ENCODE measurements at places on chromosomes 13 and 19.

GRCh38 chr13:112997188-112998130, 28.4 kb downstream of the MCF2L start:
- DNase-seq = no peak

DNA sequence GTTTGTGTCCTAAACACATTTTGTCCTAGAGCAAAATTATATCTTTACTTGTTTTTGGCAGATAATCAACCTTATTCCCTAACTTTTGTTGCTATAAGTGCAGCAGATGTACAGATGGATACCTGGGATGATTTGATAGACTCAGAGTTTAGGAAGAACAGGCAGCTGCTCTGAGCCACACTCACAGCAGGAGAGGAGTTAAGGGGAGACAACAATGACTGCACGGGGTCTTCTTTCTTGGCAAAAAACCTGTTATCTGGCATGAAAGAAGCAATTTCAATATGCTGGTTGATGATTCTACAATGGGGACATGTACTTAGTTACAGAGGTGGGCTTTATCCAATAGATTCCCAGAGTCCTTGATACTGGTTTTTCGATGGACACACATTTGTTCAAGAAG, 258.9 kb upstream of the PCDH9 start:
- no peak for DNase-seq

DNA sequence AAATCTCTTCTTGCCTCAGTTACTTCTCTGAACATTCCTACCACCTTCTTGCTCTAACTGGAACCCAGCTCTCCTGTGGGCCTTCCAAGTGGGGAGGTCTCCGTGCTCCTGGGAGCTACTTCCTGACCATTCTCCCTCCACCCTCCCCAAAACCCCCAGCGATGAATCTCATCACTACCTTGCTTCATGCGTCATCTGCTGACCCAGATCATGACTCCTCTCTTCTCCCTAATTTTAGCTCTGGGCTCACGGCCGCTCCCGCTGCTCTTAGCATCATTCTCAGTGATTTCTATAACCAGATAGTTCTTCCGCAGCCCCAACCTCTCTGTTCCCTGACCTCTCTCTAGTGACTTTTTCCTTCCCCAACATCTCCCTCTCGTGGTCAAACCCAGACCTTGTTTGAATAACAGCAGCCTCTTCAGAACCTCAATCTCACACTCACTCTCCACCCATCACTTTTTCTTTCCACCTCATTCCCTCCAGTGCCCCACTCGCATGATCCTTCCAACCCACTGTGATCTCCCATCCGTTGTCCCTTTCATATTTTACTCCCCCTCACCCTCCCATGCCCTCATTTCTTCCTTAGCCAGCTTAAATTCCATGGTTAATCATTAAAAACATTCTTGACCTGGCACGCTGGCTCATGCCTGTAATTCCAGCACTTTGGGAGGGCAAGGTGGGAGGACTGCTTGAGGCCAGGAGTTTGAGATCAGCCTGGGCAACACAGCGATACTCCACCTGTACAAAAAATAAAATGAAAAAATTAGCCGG, 21.8 kb downstream of the MRPS12 start:
- peak; percentile 51 for DNase-seq

- no peak for DNase-seq
Observed at GRCh38 chr13:80463673-80464352, 122.9 kb upstream of the SPRY2 start.

DNA sequence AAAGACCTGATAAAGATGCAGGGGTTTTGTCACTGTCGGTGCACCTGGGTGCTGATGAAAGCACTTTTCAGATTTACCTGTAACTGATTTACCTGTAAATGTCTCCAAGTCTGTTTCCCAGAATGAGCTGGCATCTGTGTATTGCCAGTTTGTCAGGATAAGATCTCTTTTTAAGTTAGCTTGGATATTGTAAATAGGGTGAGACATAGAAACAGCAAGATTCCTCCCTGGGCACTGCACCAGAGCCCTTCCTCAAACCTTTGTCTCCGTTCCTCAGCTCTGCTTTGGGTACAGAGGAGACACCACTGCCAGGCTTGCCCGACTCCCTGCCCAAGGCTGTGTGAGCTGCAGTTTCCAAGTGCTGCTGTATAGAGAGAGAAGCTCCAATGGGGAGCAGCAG, 158.6 kb downstream of the TNFRSF19 start:
- DNase-seq = no peak

DNA sequence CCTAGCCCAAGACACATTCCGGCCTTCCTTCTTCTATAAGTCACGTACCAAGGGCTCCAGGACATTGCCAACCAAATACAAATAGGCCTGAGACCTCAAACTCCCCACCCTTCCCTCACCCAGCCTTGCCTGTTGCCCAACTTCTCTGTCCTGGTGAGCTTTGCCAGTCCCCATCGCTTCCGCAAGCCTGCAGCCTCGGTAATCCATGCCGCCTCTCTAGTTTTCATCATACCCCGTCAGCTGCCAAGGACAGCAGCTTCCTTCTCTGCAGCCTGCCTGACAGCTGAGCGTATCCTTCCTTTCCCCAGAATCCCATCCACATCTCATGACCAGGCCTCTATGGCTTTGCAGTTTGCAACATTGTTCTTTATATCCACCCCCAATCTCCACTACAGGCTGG, 36.6 kb upstream of the POMP start:
- DNase-seq = peak; percentile 96

DNA sequence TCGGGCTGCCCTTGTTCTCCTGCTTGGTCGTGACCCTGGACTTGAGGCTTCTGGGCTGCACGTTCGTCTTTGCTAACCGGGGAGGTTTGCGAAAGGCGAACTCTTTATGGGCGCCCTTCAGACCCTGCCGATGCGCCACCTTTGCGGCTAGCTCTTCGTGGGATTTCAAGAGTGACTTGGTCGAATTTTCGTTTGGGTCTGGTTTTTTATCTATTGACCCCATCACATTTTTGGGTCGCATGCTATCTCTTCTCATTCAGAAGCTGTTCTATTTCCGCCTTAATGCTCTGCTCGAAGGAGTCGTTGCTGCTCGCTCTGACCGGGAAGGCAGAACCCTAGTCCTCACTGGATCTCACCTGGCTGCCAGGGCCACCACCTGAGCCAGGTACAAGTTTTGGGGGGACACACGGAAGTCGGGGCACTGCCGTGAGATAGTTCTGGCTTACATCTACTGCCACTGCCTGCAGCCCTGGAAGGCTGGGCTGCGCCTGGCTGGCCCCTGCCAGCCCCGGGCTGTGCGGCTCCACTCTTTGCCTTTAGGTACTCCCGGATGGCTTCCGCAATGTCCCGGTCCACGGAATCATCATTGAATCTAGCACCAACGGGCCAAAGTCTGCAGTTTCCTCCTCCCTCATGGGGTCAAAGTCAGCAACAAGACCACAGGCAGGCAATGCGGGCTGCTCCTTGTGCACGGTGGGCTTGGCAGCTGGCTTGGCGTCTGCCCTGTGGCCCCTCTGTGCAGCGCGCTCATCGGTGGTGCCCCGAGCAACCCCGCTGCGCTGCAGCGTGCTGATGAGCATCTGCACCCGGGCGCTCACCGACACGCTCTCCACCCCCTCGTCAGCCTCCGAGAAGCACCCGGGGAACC, 16.2 kb downstream of the RB1 start:
- no peak for DNase-seq

DNA sequence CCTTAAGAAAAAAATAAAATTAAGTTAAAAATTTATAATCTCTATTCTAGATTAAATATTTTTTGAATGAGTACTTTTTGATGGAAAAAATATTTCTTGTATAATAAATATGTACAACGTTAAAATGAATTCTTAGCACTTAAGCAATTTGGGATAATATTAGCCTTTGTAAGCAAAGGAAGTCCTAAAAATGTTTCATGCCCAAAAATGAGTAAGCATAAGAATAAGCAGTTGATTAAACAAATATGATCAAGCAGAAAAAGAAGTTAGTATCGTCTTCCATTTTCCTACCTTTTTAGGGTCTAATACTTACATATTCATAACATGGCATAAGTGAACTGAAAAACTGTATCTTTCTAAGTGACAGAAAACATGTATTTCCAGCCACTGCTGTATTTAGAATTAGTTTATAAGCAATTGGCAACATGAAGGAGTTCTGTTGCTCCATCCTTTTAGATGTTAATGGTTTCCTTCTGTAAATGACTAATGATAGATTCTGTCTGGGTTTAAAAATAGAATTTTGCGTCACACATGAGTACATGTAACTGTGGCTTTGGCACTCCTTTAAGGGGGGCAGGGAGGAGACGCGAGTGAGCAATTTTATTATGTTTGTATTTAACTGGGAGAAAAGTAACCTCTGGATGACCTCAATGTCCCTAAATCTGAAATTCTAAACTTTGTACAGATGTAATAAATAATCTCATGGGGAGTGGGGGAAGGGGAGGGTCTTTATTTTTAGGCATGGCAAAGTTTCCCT, 237.4 kb downstream of the RGCC start:
- DNase-seq = peak; percentile 89

DNA sequence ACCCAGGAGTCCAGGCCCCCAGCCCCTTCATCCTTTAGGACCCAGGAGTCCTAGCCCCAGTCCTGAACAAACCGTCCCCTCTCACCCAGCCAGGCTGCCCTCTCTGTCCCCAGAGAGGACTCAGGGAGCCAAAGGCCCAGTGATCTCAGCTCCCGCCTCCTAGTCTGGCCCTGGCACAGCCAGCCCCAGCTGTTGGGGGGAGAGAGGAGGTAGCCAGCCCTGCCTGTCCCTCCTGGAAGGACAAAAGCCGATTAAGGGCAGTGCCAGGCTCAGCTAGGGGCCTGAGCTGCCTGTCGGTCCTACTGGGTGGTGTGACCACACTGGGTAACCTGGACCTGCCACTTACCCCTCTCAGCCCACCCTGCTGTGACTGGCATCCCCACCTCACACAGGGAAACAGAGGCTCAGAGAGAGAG, 14.5 kb downstream of the LIPE start:
- DNase-seq = no peak

GRCh38 chr13:99500839-99501183, 461 bp upstream of the TM9SF2 start:
- DNase-seq = no peak

DNA sequence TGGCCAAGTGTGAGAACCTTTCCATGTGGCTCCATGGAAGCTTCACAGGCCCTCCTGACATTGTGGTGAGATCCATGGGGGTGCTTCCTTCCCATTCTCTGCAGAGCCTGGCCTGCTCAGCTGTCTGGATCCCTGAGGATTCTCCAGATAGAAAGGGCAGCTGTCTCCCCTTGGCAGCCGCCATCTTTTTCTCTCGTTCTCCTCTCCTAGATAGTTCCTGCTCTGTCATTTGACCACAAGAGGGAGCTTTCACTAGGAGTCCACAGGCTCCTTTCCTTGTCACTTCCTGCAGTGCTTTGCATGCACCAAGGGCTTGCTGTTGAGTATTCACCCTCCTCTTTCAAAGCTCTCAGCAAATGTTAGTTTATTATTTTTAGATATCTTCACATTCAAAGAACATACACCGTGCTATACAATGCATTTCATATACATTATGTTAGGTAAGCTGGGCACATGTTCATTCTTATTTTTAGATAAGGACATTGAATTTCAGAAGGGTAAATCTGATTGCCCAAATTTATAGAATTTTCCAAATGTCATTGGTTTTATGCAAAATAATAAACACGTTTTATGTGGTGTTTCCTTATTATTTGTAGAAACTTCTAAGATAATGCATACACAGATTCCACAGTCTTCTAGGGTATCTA, 133.2 kb downstream of the FRY start:
- DNase-seq = peak; percentile 51

- DNase-seq = peak; percentile 72
Observed at GRCh38 chr19:46887240-46887782, 26.5 kb downstream of the ARHGAP35 start.

DNA sequence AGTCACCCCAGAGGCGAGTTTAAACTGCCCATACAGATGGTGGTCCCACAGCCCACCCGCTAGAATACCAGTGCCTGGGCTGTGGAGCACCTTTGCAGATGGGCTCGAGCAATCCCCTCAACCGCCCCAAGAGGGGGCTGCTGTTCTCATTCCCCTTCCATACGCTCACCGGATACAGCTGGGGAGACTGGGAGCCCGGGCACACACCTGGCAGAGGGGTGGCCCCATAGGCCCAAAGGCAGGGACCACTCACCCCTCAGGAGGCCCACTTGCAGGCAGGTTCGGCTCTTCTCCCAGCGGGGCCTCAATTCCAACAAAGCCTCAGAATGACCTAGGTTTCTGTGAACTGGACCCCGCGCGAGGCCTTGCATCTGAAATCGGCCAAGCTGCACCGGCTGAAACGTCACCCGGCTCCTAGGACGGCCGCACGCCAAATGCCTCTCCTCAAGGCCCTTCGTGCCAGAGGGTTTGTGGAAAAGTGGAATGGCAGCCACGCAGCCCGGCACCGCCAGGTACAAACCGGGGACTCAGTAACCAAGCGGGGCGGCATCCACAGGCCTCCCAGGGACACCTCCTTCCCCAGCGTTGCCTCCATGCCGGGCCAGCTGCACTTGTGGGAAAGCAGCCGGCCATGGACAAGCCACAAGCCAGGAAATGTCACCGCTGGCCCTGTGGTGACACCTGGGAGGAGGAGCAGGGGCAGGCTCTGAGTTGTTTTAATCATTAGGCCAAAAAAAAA, 18.7 kb downstream of the MLLT1 start:
- no peak for DNase-seq

- DNase-seq = peak; percentile 96
Observed at GRCh38 chr19:4633140-4633967, 6.0 kb upstream of the TNFAIP8L1 start.

DNA sequence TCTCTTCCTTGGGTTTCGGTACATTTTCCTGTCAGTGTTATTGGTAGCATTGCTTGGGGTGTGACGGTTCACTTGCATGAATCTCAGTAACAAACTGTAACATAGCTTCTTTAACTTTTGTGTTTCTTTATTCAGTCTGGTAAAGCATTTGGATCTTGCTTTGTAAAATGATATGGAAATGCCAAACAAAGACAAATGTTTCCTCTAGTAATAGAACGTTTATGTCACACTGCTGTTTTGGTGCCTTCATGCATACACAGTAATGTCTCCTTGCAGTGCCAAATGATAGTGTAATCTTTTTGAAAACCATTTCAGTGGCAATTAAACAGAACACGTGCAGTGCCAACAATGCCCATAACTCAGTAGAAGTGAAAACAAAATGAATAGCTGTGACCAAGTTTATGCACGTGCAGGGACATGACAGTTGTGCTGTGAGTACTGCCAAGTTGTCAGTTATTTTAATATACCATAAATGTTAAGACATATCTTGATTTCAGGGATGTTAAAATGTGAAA, 110.8 kb downstream of the RXFP2 start:
- no peak for DNase-seq

DNA sequence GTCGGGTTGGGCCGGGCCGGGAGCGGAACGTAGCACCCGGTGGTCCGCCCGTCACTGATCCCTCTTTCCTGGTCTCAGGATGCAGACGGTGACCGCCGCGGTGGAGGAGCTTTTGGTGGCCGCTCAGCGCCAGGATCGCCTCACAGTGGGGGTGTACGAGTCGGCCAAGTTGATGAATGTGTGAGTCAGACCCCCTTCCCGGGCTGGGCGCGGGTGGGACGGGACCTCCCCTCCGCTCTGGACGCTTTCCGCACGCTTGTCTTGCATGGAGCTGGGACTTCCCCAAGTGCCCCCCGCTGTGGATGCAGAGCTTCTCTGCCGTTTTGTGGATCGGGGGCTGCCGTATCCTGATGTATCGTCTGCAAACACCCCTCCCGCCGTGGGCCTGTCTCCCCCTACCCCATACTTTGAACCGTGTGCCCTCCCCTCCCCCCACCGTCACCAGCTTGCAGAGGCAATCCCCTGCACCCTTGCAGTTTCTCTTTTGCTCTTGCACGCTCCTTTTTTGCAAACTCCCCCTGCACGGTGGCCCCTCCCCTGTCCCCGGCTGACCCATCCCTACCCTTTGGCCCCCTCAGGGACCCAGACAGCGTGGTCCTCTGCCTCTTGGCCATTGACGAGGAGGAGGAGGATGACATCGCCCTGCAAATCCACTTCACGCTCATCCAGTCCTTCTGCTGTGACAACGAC, 669 bp downstream of the GADD45B start:
- DNase-seq = no peak

All from inflammatory macrophage (primary cell).